Effector memory CD4-positive, alpha-beta T cell (primary cell): ENCODE measurements at places on chromosomes 13 and 19.

- DNase-seq: no peak
Measured at GRCh38 chr19:41403181-41403970, 5.8 kb downstream of the BCKDHA start.

GRCh38 chr19:11783767-11784166 is 14.6 kb upstream of the ZNF491 start:
- no peak for DNase-seq

- no peak for DNase-seq
Measured at GRCh38 chr19:4379383-4380253, 20.7 kb downstream of the SH3GL1 start.

- no peak for DNase-seq
Measured at GRCh38 chr13:66553391-66553790, 676.7 kb downstream of the PCDH9 start.

GRCh38 chr19:43503501-43504425 is 783 bp downstream of the PHLDB3 start:
- DNase-seq: peak; percentile 98

- DNase-seq: no peak
Measured at GRCh38 chr13:112693831-112694497, 4.1 kb downstream of the ATP11A start.

DNA sequence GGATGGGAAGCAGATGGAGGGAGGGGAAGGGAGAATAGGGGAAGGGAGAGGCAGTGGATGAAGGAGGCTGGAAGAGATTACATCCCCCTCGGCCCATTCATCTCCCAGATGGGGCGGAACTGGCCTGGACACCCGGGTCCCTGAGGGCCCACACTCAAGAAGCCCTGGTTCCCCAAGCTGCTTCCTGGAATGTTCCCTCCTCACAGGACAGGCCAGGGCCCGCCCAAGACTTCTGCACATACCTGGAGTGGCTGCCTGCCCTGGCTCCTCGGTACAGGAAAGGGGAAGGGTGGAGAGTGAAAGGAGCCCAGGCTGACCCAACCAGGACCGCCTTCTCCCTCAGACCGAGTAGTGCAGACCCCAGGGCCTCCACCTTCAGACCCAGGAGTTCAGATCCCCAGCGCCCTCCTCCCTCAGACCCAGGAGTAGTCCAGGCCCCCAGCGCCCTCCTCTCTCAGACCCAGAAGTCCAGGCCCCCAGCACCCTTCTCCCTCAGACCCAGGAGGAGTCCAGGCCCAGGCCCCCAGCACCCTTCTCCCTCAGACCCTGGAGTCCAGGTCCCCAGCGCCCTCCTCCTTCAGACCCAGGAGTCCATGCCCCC is 489 bp downstream of the NTF4 start:
- DNase-seq: no peak

GRCh38 chr13:112963641-112964040 is 5.4 kb upstream of the MCF2L start:
- DNase-seq: no peak

DNA sequence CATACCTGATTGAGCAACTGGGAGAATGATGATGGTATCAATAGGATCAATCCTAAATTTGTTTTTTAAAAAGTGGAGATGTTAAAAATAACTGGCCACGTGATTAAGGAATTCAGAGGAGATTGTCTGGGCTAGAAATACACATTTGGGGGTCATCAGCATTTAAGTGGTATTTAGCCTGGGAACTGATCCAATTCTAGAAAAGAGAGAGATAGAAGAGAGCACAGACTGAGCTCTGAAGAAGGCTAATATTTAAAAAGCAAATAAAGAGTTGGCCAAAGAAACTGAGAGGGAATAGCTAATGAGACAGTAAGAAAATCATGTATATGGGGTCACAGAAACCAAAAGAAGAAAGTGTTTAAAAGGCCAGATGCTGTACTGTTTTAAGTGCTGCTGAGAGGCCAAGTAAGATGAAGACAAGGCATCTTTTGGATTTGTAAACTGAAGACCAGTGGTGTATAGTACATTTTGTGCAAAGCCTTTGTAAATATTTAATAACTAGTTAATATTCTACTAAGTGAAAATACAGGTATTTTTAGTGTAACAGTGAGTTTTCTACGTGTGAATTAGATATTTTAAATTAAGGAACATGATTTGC is 40.2 kb downstream of the UBL3 start:
- DNase-seq: no peak

- DNase-seq: no peak
Measured at GRCh38 chr19:40633207-40633606, 32.0 kb downstream of the LTBP4 start.

GRCh38 chr13:30957258-30957943 is 24.9 kb downstream of the TEX26 start:
- no peak for DNase-seq

DNA sequence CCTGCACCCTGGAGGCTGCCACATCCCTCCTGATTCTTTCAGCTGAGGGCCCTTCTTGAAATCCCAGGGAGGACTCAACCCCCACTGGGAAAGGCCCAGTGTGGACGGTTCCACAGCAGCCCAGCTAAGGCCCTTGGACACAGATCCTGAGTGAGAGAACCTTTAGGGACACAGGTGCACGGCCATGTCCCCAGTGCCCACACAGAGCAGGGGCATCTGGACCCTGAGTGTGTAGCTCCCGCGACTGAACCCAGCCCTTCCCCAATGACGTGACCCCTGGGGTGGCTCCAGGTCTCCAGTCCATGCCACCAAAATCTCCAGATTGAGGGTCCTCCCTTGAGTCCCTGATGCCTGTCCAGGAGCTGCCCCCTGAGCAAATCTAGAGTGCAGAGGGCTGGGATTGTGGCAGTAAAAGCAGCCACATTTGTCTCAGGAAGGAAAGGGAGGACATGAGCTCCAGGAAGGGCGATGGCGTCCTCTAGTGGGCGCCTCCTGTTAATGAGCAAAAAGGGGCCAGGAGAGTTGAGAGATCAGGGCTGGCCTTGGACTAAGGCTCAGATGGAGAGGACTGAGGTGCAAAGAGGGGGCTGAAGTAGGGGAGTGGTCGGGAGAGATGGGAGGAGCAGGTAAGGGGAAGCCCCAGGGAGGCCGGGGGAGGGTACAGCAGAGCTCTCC is 6.9 kb upstream of the CEACAM5 start:
- no peak for DNase-seq

GRCh38 chr13:33006638-33007037 is 9.6 kb upstream of the KL start:
- DNase-seq: no peak

- no peak for DNase-seq
Measured at GRCh38 chr13:98546402-98546801, 30.5 kb downstream of the STK24 start.

DNA sequence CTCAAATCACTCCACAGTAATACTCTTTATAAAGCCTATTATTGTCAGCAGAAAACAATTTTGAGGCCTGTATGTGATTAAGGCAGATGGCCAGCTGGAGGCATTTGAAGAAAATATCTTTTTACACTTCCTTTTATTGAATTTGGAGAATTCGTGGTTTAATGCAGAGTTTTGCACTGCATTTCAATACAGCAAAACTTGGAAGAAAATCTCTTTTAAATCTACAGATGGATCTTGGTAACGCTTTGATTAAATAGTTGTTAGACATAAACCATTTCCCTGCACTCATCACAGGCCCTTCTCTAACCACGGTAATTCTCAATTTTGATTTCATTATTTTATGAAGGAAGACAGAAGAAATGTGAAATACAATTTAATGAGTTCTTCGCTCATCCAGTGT is 185.7 kb downstream of the RFC3 start:
- no peak for DNase-seq

DNA sequence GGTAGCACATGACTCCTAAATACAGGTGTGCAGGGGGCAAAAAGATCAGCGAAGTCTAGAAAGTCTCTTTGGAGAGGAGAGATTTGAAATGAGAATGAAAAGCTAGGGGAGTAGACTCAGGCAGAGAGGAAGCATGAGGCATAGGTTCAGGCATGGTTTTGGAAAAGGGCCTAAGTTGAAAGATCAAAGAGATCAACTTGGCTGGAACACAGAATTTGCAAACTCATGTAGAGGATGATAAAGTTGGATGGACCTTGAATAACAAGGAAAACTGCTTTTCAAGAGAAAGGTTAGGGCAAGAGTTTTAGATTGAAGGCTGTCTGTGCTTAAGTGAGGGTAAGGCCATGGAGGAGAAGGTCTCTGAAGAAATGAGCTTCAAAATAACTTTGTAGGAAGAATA is 47.4 kb upstream of the UBAC2 start:
- no peak for DNase-seq

- no peak for DNase-seq
Measured at GRCh38 chr13:110344320-110344719, 37.2 kb downstream of the COL4A2 start.

- no peak for DNase-seq
Measured at GRCh38 chr19:40414542-40415535, 1.7 kb upstream of the PRX start.

- no peak for DNase-seq
Measured at GRCh38 chr13:42396901-42397655, 125.1 kb downstream of the AKAP11 start.

DNA sequence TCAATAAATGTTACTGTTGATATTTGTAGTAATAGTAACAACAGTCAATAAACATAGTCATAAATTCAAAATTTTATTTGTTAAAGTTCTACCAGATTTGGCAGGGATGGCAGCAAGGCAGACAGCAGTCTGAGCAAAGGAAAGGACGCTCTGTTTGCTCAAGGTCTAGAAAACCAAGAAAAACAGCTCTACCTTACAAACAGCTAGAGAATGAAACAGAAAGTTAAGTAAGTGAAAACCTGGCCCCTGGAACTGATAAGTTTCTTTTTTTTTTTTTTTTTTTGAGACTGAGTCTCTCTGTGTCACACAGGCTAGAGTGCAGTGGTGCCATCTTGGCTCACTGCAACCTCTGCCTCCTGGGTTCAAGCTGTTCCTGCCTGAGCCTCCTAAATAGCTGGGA is 27.9 kb downstream of the ENOX1 start:
- no peak for DNase-seq

DNA sequence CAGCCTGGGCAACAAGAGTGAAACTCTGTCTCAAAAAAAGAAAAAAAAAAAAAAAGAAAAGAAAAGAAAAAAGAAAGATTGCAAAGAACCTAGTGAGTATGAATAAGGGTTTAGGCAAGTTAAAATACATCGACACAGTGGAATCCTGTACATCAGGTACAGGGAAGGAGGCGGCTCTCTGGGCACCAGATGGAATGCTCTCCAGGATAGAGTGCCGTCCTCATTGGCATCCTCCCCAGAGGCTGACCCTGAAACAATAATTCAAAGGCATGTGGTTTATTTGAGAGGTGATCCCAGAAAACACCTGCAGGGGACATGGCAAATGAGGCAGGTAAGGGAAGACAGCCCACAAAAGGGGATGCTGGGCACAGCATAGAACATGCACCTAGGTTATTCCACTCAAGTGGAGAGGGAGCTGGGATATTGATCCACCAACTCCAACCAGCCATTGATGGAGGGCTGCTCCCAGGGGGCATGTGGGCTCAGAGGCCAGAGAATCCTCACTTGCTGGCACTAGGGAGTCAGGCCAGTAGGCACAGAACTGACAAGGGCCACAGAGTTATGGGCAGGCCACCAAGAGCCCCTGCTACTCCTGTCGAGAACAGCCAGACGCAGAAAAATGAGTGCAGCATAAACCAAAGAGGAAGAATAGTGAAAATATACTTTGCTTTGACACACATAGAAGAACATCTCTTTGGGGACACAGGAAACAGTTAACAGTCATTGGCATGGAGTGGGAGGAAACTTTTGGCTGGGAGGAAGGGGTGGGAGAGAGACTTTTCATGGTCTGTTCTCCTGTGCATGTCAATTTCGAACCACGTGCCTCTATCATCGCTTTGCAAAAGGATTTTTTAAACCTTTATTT is 4.2 kb downstream of the TSPAN16 start:
- DNase-seq: no peak

- DNase-seq: no peak
Measured at GRCh38 chr13:49046002-49046401, 70.3 kb downstream of the FNDC3A start.

DNA sequence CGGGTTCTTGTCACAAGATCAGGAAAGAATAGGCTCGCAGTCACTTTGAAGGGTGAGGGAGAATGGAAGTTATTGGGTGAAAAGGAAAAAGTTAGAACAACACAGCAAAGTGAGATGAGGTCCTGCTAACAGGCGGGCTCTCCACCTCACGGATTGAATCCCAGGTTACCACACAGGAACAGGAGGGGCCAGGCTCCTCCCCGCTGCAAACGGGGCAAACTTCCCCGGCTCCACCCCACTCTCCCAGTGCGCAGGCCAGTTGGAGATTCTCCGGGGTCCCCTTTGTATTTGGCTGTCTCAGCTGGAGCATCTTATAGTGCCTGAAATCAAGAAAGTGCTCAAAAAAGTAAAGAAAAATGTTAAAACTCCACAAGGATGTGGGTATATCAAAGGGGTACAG is 78.3 kb upstream of the IPO5 start:
- no peak for DNase-seq

DNA sequence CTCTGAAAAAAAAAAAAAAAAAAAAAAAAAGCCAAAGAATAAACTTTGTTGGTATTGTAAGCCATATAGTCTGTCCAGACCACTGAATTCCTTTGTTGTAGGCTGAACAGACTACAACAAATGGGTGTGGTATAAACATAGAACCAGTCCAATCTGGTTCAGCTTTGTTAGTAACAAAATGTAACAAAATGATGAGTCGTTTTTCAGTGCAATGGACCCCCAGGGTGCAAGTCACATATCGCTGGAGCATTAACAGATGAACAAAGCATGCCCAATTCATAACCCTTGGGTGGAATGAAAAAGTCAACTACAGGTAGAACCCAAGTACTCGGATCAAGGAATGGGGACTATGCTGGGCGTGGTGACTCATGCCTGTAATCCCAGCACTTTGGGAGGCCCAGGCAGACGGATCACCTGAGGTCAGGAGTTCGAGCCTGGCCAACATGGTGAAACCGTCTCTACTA is 13.6 kb upstream of the FCHO1 start:
- DNase-seq: no peak

DNA sequence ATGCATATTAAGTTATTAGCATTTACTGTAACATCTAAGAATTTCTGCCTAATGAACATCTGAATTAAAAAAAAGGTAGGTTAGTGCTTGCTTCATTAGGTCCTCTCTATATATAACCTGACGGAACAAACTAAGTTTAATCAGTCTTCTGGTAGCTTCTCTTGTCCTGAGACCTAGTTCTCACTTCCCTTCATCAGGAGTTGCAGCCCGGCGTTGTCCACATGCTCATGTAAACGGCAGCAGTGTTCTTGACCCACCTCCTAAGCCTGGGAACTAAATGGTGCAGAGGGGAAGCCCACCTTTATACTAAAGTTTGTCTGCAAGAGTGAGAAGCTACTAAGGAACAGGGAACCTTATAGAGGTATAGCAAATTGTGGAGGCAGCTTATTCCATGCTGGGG is 31.9 kb upstream of the CPB2 start:
- DNase-seq: no peak

GRCh38 chr13:83876546-83876945 is 5.7 kb downstream of the SLITRK1 start:
- no peak for DNase-seq

GRCh38 chr19:17949956-17950309 is 17.0 kb upstream of the KCNN1 start:
- DNase-seq: no peak

GRCh38 chr19:4795400-4795799 is 3.9 kb downstream of the FEM1A start:
- no peak for DNase-seq

GRCh38 chr19:50679177-50680125 is 30.2 kb downstream of the C19orf81 start:
- peak; percentile 57 for DNase-seq

- no peak for DNase-seq
Measured at GRCh38 chr19:30393046-30393445, 20.9 kb downstream of the ZNF536 start.

GRCh38 chr13:20306039-20306438 is 73.9 kb upstream of the GJB6 start:
- no peak for DNase-seq
